ENCODE measurements at places on chromosomes 3 and 15. TPM values are rescaled to one million over a fixed set of nuclear protein-coding genes. Genes with fewer than 3 reads are reported as not detected.

Gene NPTN
- 184 TPM for total RNA-seq

Gene CLDN16
- not detected for total RNA-seq

Gene NUP210
- total RNA-seq, result not detected

Gene ANKRD34C
- total RNA-seq, result not detected

Gene SCN11A
- total RNA-seq, result not detected

Gene CPNE9
- not detected for total RNA-seq

Gene ROBO2
- 0.75 TPM for total RNA-seq

Gene C3orf62
- total RNA-seq, result 2.3 TPM

Gene MAP3K13
- total RNA-seq, result 15.0 TPM

Gene OR5K3
- total RNA-seq, result not detected

Gene LYZL4
- not detected for total RNA-seq

Gene EAF2
- total RNA-seq, result 2.5 TPM

Gene CPNE4
- total RNA-seq, result not detected

Gene IL5RA
- not detected for total RNA-seq

Gene RABL3
- total RNA-seq, result 17.8 TPM

Gene FSTL1
- 86.4 TPM for total RNA-seq

Gene INSYN1
- total RNA-seq, result 0.24 TPM

Gene TTC21A
- 1.4 TPM for total RNA-seq

Gene IDH2
- total RNA-seq, result 60.1 TPM

Gene FBXW12
- total RNA-seq, result not detected

Gene MYEF2
- 7.9 TPM for total RNA-seq

Gene KNG1
- not detected for total RNA-seq

Gene PIGX
- total RNA-seq, result 27.7 TPM

Gene SH2D7
- total RNA-seq, result not detected

Gene ROPN1
- total RNA-seq, result not detected

Gene THPO
- total RNA-seq, result not detected

Gene P2RY13
- not detected for total RNA-seq

Gene DLEC1
- not detected for total RNA-seq

Gene AADACL2
- total RNA-seq, result not detected

Gene IQCF5
- not detected for total RNA-seq

Gene FGD5
- not detected for total RNA-seq

Gene MORC1
- not detected for total RNA-seq

Gene WDR93
- not detected for total RNA-seq

Gene TMCO5A
- not detected for total RNA-seq

Gene GREM1
- 0.10 TPM for total RNA-seq

Gene LMAN1L
- total RNA-seq, result not detected

Gene NPRL2
- total RNA-seq, result 23.9 TPM

Gene TIMP4
- total RNA-seq, result 0.14 TPM

Gene LMCD1
- 2.3 TPM for total RNA-seq

Gene ATP13A5
- not detected for total RNA-seq

Gene HYKK
- 1.7 TPM for total RNA-seq

Gene GPX1
- 487 TPM for total RNA-seq
